SHP77 treated with DMSO at 0.1 percent for 48 hours (cell line): ENCODE measurements at places on chromosomes 7 and 10.

GRCh38 chr10:110388687-110389052 lies 84.0 kb upstream of the SMNDC1 start:
- DNase-seq = no peak

DNA sequence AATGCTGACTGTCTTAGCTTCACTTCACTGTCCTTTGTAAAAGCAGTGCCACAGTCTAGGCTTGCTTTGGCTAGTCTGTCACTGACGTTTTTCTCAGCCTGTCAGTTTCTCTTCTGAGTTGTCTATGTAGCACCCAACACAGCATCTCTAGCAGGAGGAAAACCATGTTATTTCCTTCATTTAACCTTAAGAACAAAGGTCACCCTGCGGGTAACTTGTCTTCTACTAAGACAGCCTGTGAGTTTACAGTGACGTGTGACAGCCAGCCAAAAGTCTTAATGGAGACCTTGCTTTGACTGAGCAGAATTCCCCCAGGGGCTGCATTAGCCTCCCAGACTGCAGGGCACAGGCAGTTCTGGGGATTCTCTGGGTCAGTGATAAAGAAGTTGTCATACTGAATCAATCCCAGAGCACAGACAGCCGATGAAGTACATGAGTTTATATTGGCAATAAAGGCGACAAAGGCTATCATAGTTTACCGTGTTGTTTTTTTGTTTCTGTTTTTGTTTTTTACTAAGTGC lies 296.0 kb upstream of the KIAA1217 start:
- no peak for DNase-seq

- no peak for DNase-seq
Observed at GRCh38 chr7:68321776-68322496, 1276.3 kb upstream of the AUTS2 start.

DNA sequence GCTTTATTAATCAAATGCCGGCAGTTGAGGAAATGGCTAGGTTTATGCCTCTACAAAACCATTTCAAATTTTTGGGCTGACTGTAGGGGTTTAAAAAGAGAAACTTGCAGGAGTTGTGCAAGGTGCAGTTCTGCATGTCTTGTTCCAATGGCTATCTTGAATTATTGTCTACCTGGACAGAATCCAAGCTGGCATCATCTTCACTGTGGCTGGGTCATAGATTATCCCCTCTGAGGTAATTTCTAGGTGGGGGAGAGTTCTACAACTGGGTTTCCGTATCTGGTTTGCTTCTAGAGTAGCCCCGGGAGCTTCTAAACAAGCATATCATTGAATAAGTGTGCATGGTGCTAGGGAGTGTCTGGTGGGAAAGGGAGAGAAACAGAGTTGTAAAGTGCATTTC lies 16.9 kb downstream of the BET1 start:
- DNase-seq = no peak

- DNase-seq = no peak
Observed at GRCh38 chr7:40301486-40302068, 166.8 kb downstream of the SUGCT start.

DNA sequence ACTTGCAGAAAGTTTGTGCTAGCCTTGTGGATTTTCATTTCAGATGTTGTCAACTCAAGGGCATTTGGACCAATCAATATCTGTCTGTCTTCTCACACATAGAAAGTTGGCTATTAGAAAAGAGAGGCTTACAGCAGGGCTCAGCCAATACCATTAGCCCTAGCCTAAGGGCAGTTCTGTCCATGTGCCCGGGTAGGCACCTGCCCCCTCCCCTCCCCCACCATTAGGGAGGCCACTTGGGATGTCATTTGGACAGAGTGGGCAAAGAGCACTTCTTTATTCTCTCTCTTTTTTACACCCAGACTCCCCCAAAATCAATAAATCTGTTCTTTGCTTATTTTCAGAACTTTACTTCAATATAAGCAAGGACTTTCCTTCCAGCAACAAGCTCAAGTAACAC lies 188.5 kb upstream of the MKI67 start:
- DNase-seq = no peak

DNA sequence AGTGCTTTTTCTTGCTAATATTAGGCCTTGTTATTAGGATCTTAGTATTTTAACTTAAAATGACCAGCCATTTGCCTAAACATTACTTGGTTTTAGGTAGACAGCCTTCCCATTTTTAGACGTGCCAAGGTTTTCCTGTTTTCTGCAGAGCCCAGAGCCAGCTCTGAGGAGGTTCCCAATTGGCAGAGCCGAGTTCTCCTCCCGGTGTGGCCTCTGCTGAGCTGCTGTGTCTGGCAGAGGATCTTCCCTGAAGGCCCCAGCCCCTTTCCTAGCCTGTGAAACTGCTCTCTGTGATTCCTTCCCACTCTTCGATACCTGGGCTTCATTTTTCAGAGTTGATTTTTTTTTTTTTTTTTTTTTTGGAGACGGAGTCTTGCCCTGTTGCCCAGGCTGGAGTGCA lies 91.4 kb downstream of the EEPD1 start:
- no peak for DNase-seq

- DNase-seq = no peak
Observed at GRCh38 chr10:129963641-129964501, at the start of gene EBF3. Gene EBF3, minus strand, starts transcription at chr10:129964274. Its CDS starts 506 bp downstream, at chr10:129963768.

GRCh38 chr10:1579141-1579491 lies 158.2 kb downstream of the ADARB2 start:
- DNase-seq = no peak

- peak; percentile 84 for DNase-seq
Observed at GRCh38 chr7:96495751-96496216, 173.9 kb upstream of the SLC25A13 start.

DNA sequence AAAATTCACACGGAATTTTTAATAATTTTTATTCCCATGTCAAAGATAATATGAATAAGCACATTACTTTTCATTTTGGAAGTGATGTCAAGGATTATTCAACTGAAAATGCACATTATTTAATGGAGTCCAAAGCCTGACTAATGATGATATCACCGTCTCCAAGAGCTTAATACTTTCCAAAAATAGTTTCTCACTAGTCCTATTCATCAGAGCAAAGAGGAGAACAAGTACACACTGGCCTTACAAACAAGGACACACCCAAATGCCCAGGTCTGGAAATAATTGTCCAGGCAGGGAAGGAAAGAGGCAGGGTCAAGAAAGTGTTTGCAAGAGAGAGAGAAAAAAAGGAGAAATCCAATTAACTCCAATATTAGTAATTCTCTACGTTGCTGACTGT lies 216.8 kb upstream of the CCDC6 start:
- DNase-seq = no peak

DNA sequence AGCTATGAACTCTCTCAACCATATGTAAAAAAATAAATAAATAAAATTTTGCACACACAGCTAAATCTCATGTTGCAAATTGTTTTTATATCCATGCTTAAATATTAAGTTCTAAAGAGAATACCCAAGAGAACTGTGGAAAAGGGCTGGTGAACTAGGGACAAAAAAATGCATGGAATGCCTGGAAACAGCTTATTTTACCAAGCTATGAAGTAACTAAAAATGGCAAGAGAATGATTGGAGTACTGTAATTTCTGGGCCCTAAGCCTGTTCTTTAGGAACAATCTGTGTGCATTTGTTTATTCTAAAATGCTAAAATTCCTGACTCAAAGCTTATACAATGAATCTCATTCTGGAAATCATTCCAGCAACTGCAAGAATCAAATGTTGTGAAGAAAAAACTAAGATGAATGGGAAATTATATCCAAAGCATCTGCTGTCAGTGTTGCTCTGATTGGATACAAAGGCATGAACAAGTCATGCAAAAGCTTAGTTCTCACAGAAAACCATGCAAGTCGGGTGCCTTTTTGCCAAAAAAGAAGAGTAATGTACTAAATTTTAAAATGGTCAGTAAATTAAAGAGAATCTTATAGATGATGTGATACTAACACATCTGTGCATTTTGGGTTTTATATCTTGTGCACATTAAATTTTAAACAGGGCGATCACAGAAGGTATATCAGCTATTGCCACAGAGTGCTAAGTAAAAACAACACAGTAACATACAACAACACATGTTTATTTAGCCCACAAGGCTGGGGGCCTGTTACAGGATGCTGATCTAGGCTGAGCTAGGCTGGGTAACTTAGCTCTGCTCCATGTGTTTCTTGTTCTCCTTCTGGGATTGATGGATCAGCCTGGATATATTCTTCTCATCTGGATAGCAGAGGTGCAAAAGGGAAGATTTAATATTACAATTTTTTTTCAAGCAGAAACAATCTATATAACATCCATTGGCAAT lies 453.5 kb upstream of the SEMA3A start:
- no peak for DNase-seq

GRCh38 chr7:128206017-128206746 lies 34.9 kb upstream of the LEP start:
- DNase-seq = no peak

DNA sequence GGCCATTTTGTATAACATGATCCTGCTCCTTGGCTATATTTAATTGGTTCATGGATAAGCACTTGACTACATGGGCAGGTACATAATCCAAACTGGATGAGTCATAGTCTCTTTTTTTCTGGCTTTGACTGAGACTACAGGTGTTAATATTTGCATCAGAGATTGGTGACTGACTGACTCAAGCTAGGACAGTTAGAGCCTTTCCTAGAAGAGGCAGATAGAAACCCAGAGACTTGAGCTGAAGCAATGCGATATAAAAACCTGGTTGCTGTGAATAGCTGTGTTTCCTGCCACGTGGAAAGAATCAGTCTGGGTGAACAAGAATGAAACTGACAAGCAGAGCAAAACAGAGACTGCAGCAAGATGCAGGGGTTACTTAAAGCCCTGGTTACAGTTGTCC lies 81.0 kb downstream of the SAMD9 start:
- no peak for DNase-seq

DNA sequence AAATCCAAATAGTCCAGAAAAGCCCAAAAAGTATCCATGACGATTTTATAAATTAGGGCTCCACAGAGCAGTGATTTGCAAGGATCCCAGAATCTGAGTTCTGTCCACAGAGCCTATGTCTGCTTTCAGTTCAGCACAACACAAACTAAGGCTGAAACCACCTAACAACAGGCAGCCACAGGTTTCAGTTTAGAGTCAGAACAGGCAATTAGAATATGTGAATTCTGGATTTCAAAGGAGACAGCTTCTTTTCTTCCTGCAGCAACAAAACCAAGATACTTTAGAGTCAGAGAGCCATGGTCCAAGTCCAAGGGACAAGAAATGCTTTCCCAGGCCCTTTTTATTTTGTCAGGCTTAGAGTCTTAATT lies 23.6 kb downstream of the IFIT3 start:
- DNase-seq = no peak

- DNase-seq = no peak
Observed at GRCh38 chr10:129440247-129440646, 26.8 kb upstream of the MGMT start.

DNA sequence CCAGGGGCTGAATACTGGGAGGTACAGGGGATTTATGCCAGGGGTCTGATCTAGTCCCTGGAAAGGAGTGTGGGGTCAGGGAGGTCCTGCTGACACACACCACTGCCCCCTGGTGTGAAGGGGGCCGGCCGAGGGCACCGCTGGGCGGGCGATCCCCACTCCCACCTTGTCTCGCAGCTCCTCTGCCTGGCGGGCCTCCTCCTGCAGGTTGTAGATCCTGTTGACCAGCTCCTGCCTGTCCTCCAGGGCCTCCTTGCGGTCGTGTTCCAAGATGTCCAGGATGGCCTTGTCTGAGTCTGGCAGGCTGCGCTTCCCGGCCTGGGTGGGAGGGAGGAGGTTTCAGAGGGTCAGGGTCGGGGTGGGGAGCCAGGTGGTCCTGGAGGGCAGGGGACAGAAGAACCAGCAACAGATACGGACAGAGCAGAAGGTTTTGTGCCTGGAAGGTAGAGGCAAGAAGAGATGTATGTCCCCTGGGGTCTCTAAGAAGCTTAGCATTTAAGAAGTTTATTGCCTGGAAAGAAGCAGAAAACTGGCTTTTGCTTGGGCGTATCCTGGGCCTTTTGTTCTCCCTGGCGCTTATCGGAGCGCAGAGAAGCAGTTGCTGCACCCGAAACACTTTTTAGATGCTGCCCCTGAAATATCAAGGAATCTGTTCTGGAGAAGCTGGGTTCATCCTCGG lies 94.5 kb upstream of the GNA12 start:
- no peak for DNase-seq

- DNase-seq = peak; percentile 42
Observed at GRCh38 chr7:87797798-87798403, 78.3 kb downstream of the SLC25A40 start.

DNA sequence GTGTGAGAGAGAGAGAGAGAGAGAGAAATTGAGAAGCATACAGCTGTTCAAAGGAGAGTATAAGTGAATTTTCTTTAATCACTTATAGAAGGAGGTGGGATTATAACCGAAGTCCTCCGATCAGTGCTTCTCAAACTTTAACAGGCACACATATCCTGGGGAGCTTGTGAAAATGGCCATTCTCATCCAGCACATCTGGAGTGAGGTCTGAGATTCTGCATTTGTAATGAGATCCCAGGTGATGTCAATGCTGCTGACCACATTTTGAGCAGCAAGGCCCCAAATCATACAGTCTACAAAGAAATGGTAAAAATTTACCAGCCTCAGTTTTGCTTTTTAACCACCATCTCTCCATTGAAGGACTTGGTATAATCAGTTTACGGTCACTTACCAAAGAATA lies 219.0 kb downstream of the PTEN start:
- DNase-seq = no peak

DNA sequence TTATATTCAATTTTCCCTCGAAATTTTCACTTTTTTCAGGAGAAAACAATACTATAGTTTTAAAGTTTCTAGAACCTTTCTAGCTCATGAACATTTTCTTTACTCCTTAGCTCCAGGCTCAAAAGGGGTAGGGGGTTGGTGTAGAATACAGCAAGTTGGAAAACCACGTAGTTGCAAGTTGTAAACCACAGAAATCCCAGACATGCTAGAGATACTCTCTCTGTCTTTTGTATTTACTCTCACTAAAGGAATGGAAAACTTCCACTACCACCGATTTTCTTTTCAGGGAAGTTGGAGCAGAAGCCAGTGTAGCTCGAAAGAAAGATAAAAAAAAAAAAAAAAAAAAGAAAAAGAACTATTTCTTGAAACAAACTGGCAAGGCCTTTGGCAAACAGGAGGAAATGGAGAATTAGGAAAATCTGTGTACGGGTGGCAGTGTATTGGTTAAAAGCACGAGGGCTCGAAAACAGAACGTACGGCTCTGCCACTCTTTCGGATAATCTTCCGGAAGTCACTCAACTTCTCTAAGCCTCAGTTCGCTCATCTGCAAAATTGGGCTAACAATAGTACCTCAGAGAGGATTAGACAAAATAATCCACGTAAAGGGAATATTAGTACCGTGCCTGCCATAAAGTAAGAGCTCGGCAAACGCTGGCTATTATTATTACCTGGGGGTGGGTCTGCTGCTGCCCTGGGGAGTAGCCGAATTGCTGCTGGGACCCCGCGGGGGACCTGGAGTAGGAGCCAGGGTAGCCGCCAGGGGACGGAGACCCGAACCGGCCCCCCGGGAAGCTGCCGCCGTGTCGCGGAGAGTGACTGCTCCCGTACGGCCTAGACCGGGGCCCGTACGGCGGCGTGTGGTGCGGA lies 628 bp downstream of the MPLKIP start:
- no peak for DNase-seq

- DNase-seq = no peak
Observed at GRCh38 chr7:98116656-98117461, 10.2 kb downstream of the LMTK2 start.
